ENCODE measurements at places on chromosomes 4 and X. TPM values are rescaled to one million over a fixed set of nuclear protein-coding genes. Genes with fewer than 3 reads are reported as not detected.

- no peak for DNase-seq
These were observed 177.8 kb downstream of the NPFFR2 start for GRCh38 chr4:72209600-72209999.

The RPA4 gene
- 0.23 TPM for total RNA-seq

The ADH4 gene
- total RNA-seq = 689 TPM

The NFXL1 gene
- 5.7 TPM for total RNA-seq

DNA sequence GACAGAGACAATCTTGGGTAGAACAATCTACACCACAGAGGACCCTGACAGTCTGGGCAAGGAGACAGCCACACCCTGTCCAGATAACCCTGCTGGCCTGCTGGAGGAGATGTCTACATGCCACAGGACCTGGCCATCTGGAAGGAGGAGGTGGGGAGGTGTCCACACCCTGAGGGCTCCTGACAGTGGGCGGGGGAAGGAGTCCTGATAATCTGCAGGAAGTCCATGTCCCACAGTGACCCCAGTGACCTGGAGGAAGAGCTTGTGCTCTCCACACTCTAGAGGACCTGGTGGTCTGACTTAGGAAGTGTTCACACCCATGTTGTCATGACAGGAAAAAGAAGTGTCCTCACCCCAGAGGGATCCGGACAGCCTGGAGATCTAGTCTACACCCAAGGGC lies 5.5 kb downstream of the SUV39H1 start:
- no peak for DNase-seq

DNA sequence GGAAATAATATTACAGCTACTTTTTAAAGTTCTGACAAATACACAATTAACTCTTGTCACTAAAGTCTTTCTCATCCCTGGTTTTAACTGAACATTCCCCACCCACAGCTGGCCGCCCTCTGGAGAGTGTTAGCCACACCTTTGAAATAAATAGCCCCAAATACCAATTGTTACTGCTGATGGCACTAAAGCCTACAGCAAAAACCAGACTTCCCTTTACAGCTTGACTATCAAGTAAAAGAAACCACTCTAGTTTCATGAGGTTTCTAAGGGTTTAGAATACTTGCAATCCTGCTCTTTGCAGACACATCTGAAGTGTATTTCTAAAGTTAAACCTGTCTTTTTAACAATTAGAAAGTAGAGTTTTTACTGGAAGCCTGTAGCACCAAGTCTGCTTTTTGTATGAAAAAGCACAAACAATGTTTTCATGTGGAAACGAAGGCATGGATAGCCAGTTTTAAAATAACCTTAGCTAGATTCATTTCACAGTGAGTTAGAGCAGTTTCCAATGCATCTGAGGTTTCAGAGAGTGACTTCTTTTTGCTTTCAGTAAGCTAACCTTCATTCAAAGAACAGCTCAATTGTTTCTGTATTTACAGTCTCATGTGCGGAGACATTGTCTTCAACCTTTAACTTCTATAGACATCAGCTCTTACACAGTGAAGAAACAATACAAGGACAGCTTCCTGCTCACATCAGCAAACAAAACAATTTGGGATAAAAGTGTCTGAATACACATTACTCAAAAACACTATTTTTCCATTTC lies 164.8 kb upstream of the VEGFC start:
- no peak for DNase-seq

DNA sequence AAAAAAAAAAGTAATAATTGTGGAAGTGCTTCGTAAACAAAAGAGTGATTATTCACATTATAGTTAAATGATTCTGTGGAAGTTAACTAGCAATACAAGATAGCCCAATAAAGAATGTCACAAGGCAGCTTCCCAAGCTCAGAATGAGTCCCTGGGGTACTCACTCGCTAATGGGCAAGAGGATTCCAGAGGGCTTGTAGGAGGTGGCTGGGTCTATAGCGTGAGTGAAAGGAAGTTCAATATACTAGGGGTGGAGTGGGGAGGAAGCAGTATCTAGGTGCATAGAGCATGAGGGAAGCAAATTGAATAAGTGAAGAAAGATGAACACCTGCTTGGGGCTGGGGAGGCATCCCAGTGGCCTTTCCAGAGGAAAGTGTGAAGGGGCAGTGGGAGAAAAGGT lies 42.5 kb downstream of the RTL5 start:
- no peak for DNase-seq

- DNase-seq = no peak
These were observed 216.1 kb upstream of the FAT1 start for GRCh38 chr4:186939766-186940165.

GRCh38 chrX:49838374-49838773 lies 9.3 kb downstream of the PAGE4 start:
- no peak for DNase-seq

The RS1 gene
- not detected for total RNA-seq

- DNase-seq = no peak
These were observed 55.6 kb upstream of the MSX1 start for GRCh38 chr4:4803912-4804296.

The PPBP gene
- 1.4 TPM for total RNA-seq

- DNase-seq = no peak
These were observed 1.2 kb upstream of the CD40LG start for GRCh38 chrX:136646602-136647239.

The PDGFC gene
- 9.1 TPM for total RNA-seq

DNA sequence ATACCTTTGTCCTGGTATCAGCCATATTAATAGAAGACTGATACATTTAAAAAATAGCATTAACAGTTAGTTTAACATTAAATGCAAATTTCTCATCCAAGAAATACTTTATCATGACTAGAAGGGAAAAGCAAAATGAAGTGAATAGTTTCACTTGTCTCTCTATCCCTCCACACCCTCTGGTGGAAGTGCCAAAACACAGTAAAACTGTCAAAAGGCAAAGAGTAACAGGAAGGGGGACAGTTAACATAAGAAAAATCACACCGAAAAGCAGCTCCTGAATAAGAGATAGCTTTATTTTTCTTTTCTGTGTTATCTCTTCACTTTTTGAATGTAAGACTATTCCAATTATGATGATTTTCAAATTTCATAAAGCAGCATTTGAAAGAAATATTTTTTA lies 187.2 kb downstream of the FBXW7 start:
- DNase-seq = no peak

The STK26 gene
- 3.2 TPM for total RNA-seq

DNA sequence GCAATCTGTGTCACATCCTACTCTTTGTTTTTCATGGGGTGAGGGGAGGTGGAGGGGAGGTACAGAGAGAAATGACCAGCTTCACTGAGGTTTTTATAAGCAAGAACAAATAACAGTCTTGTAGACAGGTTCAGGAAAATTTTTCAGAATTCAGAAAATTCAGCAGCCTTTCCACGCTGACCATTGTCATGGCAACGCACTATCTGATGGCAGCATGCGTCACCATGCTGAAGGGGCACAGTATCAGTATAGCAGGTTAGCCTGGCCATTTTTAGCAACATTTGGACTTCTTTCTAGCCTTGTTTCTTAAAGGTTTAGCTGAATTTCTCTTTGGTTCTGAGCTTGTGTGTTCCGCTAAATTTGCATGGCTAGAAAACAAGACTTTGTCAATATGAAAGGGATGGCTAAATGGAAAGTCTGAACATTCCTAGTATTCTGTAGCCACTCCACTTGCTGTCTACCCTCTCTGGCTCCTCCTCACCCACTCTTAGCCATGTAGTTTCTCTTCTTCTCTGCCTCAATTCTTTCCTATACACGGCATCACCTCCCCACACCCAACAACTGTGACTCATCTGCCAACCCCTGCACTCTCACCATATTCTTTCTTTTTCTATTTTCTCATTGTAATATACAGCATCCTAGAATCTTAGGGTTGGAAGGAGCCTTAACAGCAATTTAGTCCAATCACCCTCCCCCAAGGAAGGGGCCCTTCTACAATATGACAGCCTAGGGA lies 42.7 kb upstream of the CITED1 start:
- DNase-seq = no peak

DNA sequence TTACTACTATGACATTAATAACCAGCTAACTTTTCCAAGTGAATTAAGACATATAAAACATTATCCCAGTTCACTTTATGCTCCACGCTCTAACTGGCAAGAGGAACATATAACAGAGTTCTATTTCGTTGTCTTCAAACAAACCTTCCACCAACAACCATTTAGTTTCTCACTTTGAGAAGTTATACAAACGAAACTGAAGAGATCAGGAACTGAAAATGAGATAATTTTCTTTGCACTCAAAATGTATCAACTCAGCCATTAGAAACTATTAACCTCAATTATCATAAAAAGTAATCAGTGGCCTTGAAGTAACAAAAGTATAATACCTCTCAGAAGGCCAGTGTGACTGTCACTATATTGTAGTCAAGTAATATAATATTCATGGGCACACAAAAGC lies 70.1 kb downstream of the CHM start:
- no peak for DNase-seq

- no peak for DNase-seq
These were observed 465 bp downstream of the HNRNPH2 start for GRCh38 chrX:101408532-101408841.

- no peak for DNase-seq
These were observed 165.6 kb downstream of the CBR4 start for GRCh38 chr4:168844353-168845049.

GRCh38 chr4:43379016-43379415 lies 486.5 kb downstream of the GRXCR1 start:
- no peak for DNase-seq

The SCML2 gene
- 0.60 TPM for total RNA-seq

GRCh38 chr4:7418131-7418943 lies 16.4 kb downstream of the PSAPL1 start:
- DNase-seq = peak; percentile 26

DNA sequence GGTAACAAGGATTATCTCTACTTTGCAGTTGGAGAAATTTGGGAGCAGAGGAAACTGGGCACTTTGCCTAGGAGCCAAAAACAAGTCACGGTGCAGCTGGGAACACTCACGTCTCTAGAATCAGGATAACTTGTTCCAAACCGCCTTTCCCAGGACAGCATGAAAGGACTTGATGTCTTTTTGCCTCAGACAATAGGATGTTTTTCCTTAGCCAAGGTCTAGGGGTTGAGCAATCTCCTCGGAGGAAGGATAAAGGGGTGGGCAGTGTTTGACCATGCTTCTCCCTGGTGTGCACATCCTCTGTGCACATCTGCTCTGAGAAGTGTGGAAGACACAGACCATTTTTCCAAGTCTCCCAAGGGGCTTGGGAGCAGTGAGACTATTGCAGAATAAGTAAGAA lies 1.7 kb upstream of the SPARCL1 start:
- DNase-seq = no peak

- no peak for DNase-seq
These were observed 12.1 kb downstream of the TIGD2 start for GRCh38 chr4:89123451-89123851.

DNA sequence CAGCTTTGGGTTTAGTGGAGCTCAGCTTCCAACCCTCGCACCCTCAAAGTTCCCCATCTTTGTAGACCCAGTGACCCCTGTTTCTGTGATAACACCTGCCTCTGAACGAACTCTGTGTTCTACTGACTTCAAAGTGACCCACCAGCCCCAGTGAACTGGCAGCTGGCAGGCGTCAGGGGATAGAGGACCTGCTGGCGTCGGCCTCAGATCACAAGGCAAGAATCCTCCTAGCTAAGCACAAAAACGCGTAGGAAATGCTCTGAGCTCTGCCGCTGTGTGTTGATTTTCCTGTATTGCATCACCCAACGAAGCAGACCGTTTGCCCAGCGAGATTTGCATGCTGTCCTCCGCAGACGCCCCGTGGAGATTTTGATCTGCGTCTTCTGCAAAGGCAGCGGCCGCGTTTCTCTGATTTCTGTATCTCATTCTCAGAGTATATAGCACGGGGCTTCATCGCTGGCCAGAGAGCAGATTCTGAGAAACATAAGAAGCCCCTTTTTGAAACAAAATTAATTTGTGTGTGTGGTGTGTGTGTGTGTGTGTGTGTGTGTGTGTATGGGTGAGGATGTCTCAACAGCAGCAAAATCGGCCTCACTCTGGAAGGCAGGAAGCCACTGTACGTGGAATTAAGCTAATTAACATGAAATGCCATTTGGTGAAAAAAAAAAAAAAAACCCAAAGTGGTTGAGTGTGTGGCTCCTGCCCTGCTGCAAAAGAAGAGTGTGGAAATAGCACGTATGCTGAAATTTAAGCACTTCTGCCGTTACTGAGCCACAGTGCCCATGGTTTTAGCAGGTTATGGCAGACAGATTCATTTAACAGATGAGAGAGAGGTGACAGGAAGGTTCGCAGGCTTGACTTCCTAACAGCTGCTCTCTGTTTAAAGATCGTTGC lies 29.2 kb upstream of the ASMTL start:
- peak; percentile 79 for DNase-seq

DNA sequence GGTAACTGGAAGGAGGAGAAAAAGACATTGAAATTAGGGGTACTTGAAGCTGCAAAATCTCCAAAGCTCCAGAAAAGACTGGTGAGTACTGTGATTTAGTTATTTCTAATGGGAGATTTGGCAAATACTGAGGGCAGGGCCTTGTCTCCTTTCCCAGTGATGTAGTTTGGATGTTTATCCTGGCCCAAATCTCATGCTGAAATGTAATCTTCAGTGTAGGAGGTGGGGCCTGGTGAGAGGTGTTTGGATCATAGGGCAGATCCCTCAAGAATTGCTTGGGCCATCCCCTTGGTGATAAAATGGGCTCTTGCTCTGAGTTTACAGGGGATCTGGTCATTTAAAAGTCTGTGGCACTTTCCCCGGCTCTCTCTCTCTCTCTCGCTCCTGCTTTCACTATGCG lies 33.1 kb upstream of the GK start:
- DNase-seq = no peak

The SMC1A gene
- total RNA-seq = 27.8 TPM

DNA sequence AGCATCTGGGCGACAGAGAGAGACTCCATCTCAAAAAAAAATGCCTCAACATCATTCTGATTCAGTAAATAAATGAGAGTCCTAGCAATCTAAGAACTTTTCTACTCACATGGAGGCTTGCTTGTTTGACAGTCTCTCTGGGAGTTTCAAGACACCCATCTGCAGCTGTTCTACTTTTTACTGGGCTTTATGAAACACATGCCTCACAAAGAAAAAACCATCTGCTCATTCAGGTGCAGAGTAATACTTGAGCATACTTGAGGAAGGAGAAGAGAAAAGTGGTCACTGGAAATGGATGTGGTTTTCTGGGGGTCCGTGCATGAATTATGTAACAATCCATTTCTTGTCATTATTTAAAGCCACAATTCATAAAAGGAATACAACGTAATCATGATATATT lies 87.1 kb upstream of the DDX53 start:
- no peak for DNase-seq

DNA sequence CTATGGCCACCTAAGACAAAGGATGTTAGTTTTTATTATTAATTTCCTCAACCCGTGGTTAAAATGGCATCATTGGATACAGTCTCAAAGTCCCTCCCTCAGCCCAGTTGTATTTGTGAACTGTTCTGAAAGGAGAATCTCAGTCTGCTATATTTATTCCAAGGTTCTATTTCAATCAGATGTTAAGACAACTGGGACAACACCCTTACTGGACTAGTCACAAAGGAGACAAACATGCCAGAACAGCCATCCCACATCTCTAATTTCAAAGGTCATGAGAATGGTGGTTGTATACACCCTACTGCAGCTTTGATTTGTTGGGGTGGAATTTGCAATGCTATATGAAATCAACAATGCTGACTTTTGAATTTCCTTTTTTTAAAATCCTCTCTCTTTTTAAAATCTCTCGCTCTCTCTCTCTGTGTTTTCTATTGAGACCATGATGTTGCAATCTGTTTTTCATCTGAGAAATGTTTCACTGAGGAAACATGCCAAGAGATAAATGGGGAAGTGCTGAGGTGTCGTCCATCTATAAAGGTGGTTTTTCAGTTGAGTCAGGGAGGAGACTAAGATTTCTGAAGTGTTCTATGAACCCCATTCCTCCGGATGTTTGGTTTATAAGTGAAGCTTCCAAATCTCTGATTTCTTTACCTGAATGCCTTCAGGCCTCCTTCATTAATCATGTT lies 201.5 kb upstream of the GATB start:
- DNase-seq = no peak

GRCh38 chrX:47746446-47746845 lies 87.5 kb upstream of the UXT start:
- no peak for DNase-seq

The HTRA3 gene
- 1.6 TPM for total RNA-seq
